ENCODE measurements at places on chromosomes 2 and 18. TPM values are rescaled to one million over a fixed set of nuclear protein-coding genes. Genes with fewer than 3 reads are reported as not detected.

PPP1R1C gene
- 7.2 TPM for polyA plus RNA-seq

POTEI gene
- not detected for polyA plus RNA-seq

NUP35 gene
- polyA plus RNA-seq, result 10.4 TPM

CXCR1 gene
- 0.49 TPM for polyA plus RNA-seq

GPR45 gene
- polyA plus RNA-seq, result 0.34 TPM

DNA sequence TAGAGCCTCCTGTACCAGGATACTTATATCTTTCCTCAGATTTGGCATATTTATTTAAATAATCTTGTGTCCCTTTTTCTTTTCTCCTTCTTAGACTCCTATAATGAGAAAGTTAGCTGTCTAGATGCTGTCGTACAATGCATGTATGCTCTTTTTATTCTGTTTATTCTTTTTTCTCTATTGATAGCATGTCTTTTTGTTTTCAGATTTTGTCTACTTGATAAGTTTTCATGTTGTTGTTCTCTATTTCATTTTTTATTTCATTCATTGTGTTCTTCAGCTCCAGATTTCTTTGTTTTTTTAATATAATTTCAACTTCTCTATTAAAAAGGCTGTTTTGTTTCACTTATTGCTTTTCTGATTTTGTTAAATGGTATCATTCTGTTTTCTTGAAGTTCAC is 674.3 kb upstream of the POU3F3 start:
- no peak for DNase-seq

DNA sequence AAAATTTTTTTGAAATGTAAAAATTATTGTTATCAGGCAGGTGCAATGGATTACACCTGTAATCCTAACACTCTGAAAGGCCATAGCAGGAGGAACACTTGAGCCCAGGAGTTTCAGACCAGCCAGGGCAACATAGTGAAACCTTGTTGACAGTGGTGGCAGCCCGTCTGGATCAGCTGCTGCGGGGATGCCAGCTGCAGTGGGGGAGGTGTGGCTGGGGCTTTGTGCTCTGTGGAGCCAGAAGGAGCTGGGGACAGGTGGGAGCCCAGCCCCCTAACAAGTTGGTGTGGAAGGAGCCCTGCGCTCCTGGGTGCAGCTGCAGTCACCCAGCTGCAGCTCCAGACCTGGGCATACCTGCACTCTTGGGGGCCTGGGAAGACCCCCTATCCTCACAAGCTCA is 182.4 kb upstream of the MC4R start:
- DNase-seq, result peak; percentile 1

DNA sequence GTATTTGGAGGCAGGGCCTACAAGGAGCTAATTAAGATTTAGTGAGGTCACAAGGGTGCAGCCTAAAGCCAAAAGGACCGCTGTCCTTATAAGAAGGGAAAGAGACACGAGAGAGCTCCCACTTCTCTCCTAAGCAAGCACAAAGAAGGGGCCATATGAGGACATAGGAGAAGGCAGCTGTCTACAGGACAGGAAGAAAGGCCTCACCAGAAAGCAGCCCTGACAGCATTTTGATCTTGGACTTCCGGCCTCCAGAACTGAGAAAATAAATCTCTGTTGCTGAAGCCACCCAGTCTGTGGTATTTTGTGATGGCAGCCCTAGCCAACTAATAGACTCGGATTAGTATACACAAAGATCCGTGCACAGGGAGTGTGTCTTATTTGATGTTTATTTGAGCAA is 139.7 kb downstream of the B3GNT2 start:
- DNase-seq, result no peak

- DNase-seq, result no peak
These were observed 57.0 kb downstream of the NRXN1 start for GRCh38 chr2:50974940-50975339.

GRCh38 chr2:9767656-9768281 is 75.5 kb upstream of the TAF1B start:
- no peak for DNase-seq

DNA sequence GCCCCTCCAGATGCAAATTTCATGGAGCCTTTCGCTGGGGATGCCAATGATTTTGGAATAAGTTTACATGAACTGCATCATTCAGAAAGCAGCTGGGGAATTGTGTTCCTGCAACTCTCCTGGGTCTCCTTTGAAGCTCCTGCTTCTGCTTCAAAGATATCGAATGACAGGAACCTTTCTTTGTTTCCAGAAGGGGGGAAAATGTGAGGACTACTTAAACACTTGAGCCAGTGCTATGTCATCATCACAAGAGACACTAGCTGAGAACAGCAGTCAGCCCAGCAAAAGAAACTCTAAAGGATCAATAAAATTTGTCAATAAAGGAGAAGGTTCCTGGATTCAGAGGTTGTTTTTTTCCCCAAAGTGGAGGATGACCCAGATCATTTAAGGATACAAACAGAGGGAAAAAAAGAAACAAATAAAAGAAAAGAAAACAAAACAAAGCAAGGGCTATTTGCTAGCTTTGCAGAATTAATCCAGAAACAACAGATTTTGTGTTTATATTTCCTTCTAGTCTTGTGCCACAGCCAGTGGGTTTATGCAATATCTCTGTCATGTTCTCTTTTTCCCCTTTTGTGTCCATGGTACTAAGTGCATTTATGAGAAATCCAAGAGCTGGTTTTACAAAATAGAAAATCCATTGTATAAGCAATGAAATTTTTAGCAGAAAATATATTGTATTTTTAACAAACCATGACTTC is 463.7 kb downstream of the CDH2 start:
- peak; percentile 79 for DNase-seq

DNA sequence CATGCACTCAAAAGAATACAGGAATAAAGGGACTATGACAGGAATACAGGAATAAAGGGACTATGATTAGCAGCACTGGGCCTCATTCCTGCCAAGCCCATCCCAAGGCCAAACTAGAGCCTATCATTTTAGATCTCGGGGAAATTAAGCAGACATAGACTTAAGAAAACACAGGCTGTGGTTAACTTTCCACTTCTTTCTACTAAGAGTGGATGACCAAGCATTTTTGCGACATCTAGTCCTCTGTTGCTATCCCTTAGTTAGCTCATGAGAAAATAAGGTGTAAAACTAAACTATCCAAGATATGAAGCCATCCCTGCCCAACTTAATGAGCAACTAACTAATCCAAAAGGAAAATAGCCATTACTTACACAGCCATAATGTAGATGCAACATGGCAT is 5.9 kb downstream of the LYPD1 start:
- no peak for DNase-seq
